Memory B cell (primary cell): ENCODE measurements at places on chromosomes 13 and 19.

DNA sequence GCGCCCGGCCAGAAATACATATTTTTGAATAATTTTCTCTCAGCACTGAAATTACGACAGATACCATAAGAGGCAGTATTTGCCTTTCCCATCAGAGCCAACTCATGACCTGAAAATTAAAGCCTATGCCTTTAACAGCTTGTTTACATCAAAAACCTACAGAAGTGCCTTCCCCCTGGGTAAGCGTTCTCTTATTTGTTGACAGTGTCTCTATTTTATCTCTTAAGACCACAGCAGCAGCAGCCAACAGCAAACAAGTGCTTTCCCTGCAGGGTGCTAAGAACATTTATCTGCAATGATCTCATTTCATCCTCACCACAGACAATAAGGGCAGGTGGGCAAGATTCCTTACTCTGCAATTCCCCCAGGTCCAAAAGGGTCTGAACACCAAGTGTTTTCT, 6.0 kb downstream of the AKAP8L start:
- no peak for DNase-seq
- H3K27me3 ChIP-seq, result no peaks in the 10 kb centered on the region
- H3K36me3 ChIP-seq, result peaks cover 8% of the 10 kb centered on the region
- peaks cover 24% of the 10 kb centered on the region for H3K4me1 ChIP-seq
- H3K4me3 ChIP-seq, result no peak overlapping the region

DNA sequence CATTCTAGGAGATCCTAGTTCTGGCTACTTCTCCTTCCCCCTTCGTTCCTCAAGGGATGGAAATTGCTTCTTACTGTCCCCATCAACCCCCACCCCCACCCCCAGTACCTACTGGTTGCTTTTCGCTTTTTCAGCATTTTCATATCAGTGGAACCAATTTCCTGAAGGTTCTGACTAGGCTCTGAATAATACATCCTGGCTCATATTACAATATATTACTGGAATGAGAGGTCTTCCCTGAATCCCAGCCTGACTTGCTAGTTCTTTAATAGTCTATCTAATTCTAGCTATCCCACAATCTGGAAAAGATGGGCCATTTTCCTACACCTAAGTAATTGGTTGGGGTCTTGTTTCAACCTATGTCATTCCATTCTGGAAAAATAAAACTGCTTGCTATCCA, 207.4 kb downstream of the COG6 start:
- H3K27ac ChIP-seq, result no peak overlapping the region
- no peak overlapping the region for H3K4me3 ChIP-seq
- no peaks in the 10 kb centered on the region for H3K4me1 ChIP-seq
- H3K27me3 ChIP-seq, result peaks cover 7% of the 10 kb centered on the region
- DNase-seq, result no peak
- H3K36me3 ChIP-seq, result no peaks in the 10 kb centered on the region

GRCh38 chr19:43814663-43815352, 12.3 kb upstream of the ZNF283 start:
- peaks cover 19% of the 10 kb centered on the region for H3K27me3 ChIP-seq
- H3K27ac ChIP-seq, result no peak overlapping the region
- H3K36me3 ChIP-seq, result peaks cover 3% of the 10 kb centered on the region

DNA sequence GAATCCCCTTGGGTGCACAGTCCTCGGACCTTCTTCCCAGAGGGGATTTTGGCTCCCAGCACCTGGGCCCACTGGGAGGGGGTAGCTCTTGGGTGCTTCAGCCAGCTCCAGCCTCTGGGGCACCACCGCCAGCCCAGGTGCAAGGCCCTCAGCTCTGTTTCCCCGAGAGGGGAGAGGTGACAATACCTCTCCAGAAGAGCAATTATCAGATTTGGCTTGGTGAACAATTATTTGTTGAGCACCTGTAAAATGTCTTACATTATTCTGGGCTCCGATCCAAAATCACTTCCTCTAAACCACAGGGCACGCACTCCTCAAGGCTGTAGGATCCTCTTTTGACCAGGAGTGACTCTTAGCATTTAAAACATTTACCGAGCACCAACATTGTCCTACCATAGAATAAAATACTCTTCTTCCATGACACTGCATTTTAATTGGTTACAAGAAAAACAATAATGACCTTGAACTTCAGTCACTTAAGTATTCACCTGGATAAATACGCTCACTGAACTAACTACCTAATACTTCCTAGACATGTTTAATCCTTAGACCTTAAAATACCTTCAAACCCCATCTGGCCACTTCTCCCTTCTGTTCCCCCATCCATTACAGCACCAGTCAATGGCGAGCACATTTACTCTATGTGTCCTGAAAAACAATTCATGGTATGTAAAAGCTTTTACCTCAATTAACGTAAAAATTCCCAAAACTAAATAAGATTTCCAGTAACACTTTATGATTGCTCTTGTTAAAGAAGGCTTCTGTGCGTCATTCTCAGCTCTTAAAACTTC, 54.8 kb downstream of the ABCC4 start:
- peaks cover 15% of the 10 kb centered on the region for H3K36me3 ChIP-seq
- peaks cover 11% of the 10 kb centered on the region for H3K4me1 ChIP-seq
- no peak for DNase-seq

- H3K4me1 ChIP-seq, result peaks cover 16% of the 10 kb centered on the region
- H3K27ac ChIP-seq, result peak overlapping the region; percentile 93
- H3K36me3 ChIP-seq, result no peaks in the 10 kb centered on the region
- DNase-seq, result peak; percentile 38
- peak overlapping the region; percentile 90 for H3K4me3 ChIP-seq
Measured at GRCh38 chr19:40433391-40434216, 7.8 kb upstream of the SERTAD1 start.

- no peak for DNase-seq
- H3K4me1 ChIP-seq, result peaks cover 9% of the 10 kb centered on the region
- peaks cover 2% of the 10 kb centered on the region for H3K36me3 ChIP-seq
- H3K27ac ChIP-seq, result no peak overlapping the region
- no peaks in the 10 kb centered on the region for H3K27me3 ChIP-seq
Measured at GRCh38 chr13:112760435-112760834, 70.6 kb downstream of the ATP11A start.

GRCh38 chr13:90171649-90172048, 1175.8 kb upstream of the MIR17HG start:
- no peaks in the 10 kb centered on the region for H3K27me3 ChIP-seq
- H3K36me3 ChIP-seq, result no peaks in the 10 kb centered on the region
- no peak overlapping the region for H3K27ac ChIP-seq
- no peak for DNase-seq

GRCh38 chr13:54950546-54950945, 1921.9 kb downstream of the OLFM4 start:
- H3K4me1 ChIP-seq, result no peaks in the 10 kb centered on the region
- no peaks in the 10 kb centered on the region for H3K27me3 ChIP-seq
- no peak overlapping the region for H3K27ac ChIP-seq
- no peak overlapping the region for H3K4me3 ChIP-seq
- no peak for DNase-seq

GRCh38 chr13:110562696-110563462, 1.4 kb upstream of the RAB20 start:
- peaks cover 9% of the 10 kb centered on the region for H3K27me3 ChIP-seq
- no peaks in the 10 kb centered on the region for H3K36me3 ChIP-seq
- peaks cover 8% of the 10 kb centered on the region for H3K4me1 ChIP-seq
- peak overlapping the region; percentile 98 for H3K4me3 ChIP-seq
